ENCODE measurements at places on chromosomes 2 and 18. TPM values are rescaled to one million over a fixed set of nuclear protein-coding genes. Genes with fewer than 3 reads are reported as not detected.

GRCh38 chr2:65504814-65505697 is 72.7 kb upstream of the SPRED2 start:
- no peak overlapping the region for H3K4me3 ChIP-seq
- H3K4me1 ChIP-seq, result no peaks in the 10 kb centered on the region
- H3K27ac ChIP-seq, result no peak overlapping the region
- DNase-seq, result no peak
- H3K27me3 ChIP-seq, result no peaks in the 10 kb centered on the region

GCG gene
- total RNA-seq, result not detected

GRCh38 chr2:229422063-229422462 is 151.0 kb upstream of the PID1 start:
- H3K4me1 ChIP-seq, result no peaks in the 10 kb centered on the region
- no peak for DNase-seq
- H3K27ac ChIP-seq, result no peak overlapping the region
- H3K4me3 ChIP-seq, result no peak overlapping the region
- H3K27me3 ChIP-seq, result no peaks in the 10 kb centered on the region
- no peaks in the 10 kb centered on the region for H3K36me3 ChIP-seq

ZSWIM2 gene
- not detected for total RNA-seq

DNA sequence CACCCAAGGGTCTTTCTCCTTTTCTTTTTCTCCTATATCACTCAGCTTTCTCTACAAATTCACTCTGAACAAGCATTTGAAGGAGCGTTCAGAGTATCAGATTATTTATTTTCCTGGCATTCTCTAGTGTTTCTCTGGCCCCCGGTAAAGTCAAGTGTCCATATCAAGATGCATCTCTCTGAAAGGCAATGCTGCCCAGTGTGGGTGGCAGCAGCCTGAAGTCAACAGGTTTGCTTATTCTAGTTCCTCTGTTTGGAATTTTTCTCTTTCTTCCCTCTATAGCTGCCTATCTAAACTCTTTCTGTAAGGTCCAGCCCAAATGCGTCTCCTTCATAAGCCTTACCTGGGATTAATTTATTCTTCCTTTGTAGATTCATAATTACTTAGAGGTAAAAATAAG is 526.2 kb upstream of the TNP1 start:
- H3K4me3 ChIP-seq, result no peak overlapping the region
- no peak overlapping the region for H3K27ac ChIP-seq
- H3K27me3 ChIP-seq, result no peaks in the 10 kb centered on the region
- H3K36me3 ChIP-seq, result no peaks in the 10 kb centered on the region
- no peaks in the 10 kb centered on the region for H3K4me1 ChIP-seq

- no peak overlapping the region for H3K4me3 ChIP-seq
- H3K27ac ChIP-seq, result no peak overlapping the region
- no peak for DNase-seq
- no peaks in the 10 kb centered on the region for H3K4me1 ChIP-seq
- no peaks in the 10 kb centered on the region for H3K36me3 ChIP-seq
- no peaks in the 10 kb centered on the region for H3K27me3 ChIP-seq
Observed at GRCh38 chr18:36735130-36735529, 93.7 kb downstream of the TPGS2 start.

DNA sequence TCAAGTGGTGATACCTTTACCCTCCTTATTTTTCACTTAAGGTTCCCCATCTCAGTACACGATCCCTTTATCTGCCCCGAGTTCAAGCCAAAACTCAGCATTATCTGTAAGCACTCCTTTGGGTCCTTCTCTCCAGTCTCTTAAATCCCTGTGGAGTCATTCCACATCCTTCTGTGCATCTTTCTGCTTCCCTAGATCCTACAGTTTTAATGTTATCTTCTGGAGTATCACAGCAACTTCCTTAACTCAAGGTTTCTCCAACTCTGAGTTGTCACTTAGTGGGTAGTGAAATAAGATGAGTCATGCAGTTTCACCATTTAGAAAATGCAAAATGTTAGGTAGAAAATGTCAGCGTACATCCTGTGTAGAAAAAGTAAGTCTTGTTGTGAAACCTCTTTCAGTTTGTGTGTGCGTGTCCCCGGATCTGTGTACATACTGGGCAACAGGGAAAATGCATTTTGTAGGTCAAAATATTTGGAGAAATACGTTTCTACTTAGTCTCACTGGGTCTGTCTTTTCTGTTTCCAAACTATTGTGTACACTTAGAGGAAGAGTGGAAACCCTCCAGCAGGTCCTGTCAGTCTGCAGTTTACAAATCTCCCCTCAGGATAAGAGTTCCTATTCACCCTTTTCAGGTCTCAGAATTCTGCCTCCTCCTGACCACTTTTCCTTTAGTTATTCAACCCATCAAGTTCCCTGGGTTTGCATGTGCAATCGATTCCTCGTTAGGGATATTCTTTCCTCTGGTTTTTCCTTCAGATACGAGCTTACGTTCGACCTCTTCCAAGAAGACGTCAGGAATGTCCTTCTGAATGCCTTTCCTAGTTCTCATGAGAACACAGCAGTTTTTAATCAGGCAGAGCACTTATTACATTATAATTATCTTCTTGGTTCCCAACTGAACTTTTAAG is 154.8 kb downstream of the TGIF1 start:
- H3K27ac ChIP-seq, result peak overlapping the region; percentile 94
- H3K4me1 ChIP-seq, result peaks cover 44% of the 10 kb centered on the region
- no peaks in the 10 kb centered on the region for H3K36me3 ChIP-seq
- H3K4me3 ChIP-seq, result peak overlapping the region; percentile 57
- DNase-seq, result peak; percentile 38

GRCh38 chr2:69582582-69583176 is 60.9 kb downstream of the AAK1 start:
- H3K27me3 ChIP-seq, result no peaks in the 10 kb centered on the region
- no peaks in the 10 kb centered on the region for H3K36me3 ChIP-seq
- H3K4me3 ChIP-seq, result peak overlapping the region; percentile 24
